ENCODE measurements at places on chromosomes 7 and 10.

DNA sequence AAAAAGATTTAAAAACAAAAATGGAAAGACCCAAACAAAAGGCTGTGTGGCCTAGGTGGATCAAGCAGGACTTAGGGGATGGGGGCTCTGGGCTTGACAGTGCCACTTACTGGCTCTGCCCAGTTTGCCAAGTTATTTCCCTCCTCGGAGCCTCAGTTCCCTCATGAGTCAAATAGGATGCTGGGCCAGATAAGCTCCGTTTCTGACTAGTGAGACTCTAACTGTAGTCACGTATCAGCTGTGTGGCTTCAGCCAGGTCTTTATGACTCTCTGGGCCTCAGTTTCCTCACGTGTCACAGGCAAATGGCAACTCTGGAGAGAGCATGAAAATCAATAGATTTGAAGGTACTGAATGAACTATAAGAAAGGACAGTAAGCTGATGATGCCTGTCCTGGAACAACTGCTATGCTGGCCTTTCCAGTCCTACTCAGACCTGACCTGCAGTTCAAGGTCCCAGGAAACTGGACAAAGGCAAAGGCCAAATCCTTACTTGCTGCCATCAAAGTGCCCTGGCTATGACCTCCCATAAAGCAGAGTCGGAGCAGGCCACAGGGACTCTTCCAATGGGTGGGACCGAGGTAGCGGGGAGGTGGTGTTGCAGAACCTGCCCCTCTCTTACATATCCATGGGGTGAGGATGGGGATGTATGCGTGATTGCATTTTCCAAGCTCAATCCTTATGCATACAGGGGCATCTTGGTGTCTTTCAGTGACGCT lies 27.0 kb downstream of the FAM53B start:
- no peak for DNase-seq

DNA sequence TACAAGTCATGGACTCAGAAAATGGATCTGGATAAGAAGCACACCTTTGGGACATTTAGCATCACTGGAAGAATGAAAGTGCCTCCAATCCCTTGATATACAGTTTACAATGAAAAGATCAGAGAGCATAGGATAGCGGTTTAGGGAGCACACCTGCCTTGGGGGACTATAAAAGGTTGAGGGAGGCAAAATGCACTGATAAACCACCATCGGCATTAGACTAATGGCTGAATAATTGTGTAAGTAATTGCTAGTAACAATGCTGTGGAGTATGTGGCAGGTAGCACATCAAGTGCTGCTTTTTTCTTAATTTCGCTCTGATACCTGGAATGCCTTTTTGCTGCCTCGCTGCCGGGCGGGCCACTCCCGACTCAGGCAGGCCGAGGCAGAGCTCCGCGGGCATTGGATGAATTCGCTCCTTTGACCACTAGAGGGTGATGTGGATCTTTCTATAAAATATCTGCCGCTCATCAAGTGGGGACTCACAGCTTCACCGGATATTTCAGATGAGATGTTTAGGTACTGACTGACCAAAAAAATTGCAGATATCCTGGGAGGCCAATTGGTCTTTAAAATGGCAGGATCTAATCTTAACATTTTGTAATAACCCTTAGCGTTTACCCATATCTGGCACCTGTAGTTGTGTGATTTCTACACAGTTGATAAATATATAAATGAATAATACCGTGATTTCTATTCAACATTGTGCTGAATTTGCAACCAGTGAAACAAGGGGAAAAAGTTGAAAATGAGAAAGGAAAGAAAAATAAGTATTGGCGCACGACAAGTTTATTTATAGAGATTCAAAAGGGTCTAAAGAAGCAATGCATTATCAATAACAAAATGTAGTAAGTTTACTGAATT lies 116.8 kb upstream of the PRSS1 start:
- DNase-seq: peak; percentile 76

DNA sequence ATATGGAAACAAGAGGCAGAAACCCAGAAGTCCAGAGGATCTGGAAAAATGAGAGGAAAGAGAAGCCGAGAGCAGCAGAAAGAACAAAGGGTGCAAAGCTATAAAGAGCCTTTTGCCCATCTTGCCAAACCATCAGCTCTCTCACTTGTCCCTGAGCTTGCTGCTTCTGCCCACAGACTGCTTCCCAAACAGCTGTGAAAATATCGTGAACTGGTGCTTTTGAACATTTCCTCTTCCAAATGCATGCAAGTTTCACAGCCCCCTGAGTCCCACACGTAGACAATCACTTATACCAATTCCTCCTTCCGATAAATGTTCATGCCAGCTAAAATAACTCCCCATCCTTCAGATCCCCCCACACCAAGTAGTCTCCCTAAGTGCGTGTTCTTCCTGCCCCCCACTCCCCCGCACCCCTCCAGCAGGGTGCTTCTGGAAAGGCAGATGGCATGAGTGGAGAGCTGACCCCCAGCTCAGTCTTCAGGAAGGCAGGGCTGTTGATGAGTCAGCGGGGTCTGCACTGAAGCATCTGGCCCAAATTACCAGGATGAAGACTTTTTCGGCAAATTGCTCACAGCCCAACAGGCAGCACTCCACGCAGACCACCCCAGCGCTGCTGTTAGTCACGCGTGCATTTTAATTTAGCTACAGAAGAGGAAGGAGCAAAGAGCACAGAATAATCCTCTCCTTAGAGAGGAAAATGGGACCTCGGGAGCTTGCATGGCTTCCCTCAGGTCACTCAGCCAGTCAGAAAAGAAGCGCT lies 76.1 kb upstream of the KCNMA1 start:
- no peak for DNase-seq

- DNase-seq: peak; percentile 36
Observed at GRCh38 chr10:53223851-53224250, 451.3 kb upstream of the MBL2 start.

GRCh38 chr7:52616552-52616951 lies 418.9 kb upstream of the POM121L12 start:
- DNase-seq: no peak

DNA sequence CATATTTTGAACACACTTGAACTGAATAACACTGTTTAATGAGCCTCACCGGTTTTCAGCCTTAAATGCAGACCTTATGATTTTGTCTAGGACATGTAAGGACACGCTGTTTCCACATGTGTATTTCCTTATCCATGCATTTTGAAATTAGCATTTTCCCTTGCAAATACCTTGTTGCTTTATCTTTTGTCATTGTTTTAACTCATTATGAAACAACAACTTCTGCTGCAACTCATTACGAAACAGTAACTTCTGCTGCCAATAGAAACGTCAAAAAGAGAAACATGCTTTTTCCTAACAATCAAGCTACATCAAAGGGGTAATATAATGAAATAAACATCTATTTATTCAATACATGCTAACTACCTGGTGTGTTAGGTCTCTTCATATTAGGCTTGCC lies 322.0 kb downstream of the AGMO start:
- DNase-seq: no peak

GRCh38 chr7:143257501-143257900 lies 5.7 kb upstream of the GSTK1 start:
- no peak for DNase-seq

- DNase-seq: peak; percentile 56
Observed at GRCh38 chr7:94510582-94511496, 1.2 kb downstream of the CASD1 start.

GRCh38 chr10:63481815-63482421 lies 16.1 kb upstream of the JMJD1C start:
- DNase-seq: no peak

All from H9 (cell line).